ENCODE measurements at places on chromosomes 5 and 9.

GRCh38 chr5:2776337-2777302 lies 25.1 kb upstream of the IRX2 start:
- DNase-seq, result no peak

- DNase-seq, result no peak
Observed at GRCh38 chr9:91786132-91786896, 163.7 kb downstream of the ROR2 start.

DNA sequence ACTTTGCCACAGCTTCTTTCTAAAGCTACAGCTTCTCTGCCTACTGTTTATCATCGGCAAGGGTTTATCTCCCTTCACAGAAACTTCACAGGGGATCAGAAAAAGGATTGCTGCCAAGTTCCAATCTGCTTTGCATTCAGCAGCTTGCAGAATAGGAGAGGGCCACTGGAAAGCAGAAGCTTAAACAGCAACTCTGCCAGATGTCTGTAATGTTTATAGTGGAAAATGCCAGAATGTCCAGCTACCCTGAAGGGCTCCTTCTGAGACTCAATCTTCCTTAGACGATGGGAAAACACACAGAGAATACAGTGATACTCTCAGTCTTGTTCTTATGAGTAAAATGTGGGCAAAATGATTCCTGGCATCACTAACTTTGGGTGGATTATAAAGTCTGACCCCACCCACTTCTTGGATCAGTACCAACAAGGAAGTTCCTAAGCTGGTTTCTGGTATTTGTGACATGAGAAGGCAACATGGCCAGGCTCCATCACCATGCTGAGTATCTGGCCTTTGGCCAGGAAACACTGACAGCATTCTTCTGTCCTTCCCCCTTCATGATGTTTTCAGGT lies 19.0 kb downstream of the STOM start:
- DNase-seq, result no peak

GRCh38 chr5:52760695-52761366 lies 26.9 kb upstream of the ITGA1 start:
- DNase-seq, result no peak

GRCh38 chr5:176820937-176821336 lies 10.6 kb downstream of the UNC5A start:
- DNase-seq, result no peak

- no peak for DNase-seq
Observed at GRCh38 chr5:42854795-42855194, 43.1 kb upstream of the SELENOP start.

- no peak for DNase-seq
Observed at GRCh38 chr5:95600557-95600956, 19.3 kb upstream of the GPR150 start.

DNA sequence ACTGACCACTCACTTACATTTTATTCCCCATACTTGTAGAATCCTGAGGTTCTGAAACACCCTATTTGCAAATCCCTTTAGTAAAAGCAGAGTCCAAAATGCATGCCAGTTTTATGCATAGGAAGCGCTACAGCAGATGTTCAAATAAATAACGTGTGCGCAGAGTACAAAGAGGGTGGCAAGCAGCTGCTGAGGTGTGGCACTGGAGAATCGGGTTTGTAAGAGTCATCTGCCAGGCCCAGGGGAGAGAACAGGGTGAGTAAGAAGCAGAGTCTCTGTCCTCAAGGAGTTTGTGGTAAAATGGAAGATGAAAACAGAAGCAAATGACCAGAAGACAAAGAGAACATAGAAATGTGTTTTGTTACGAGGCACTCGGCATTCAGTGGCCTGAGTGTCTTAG lies 288.8 kb downstream of the GLIS3 start:
- DNase-seq, result no peak

DNA sequence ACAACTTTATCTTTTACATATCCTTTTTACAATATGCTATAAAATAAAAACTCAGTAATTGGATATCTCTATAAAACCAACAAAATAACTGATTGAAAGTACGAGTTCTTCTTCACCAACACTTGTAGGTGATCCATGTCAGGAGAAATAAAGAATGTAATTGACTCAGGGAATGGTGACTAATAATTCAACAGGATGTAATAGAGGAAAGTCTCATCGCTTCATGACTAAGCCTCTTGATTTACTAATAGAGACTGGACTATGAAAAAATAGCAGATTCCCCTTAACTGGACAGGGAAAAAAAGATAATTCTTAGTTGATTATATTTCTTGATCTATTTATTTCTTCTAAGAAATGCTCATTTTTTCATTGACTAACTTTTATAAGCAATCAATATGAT lies 507.7 kb upstream of the PTGER4 start:
- DNase-seq, result no peak

- DNase-seq, result no peak
Observed at GRCh38 chr9:119088002-119088547, 281.2 kb downstream of the BRINP1 start.

- DNase-seq, result no peak
Observed at GRCh38 chr9:2362150-2362549, 259.4 kb upstream of the VLDLR start.

- DNase-seq, result no peak
Observed at GRCh38 chr5:73838901-73839300, 212.9 kb downstream of the ARHGEF28 start.

DNA sequence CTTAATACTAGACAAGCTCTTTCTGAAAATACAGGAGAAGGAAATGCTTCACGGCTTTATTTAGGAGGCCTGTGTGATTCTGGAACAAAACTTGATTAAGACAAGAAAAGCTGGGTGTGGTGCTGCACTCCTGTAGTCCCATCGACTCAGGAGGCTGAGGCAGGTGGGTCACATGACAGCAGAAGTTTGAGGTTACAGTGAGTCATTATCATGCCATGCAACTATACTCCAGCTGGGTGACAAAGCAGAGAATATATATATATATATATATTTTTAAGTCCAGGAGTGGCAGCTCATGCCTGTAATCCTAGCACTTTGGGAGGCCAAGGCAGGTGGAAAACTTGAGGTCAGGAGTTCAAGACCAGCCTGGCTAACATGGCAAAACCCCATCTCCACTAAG lies 33.1 kb upstream of the SPIN1 start:
- no peak for DNase-seq

GRCh38 chr5:132589467-132589866 lies 32.7 kb downstream of the RAD50 start:
- DNase-seq, result no peak

- no peak for DNase-seq
Observed at GRCh38 chr5:112724901-112725300, 12.8 kb upstream of the APC start.

DNA sequence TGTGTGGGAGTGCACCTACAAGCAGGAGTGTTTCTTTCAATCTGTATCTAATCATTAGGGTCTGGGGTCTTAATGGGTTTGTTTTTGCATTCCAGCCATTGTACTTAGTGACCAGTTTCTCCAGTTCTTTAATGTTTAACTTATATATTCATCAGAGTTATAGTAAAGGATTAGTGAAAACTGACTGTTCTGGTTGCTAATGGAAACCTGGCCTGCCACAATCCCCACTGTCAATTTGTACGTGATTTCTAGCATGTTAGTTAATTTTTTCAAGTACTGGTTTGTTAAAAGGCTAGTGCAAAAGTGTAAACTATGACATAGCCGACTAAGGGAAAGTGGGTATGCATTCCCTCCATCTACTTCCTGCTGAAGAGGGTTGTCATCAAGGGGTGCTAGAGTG lies 276.1 kb downstream of the HTR1A start:
- DNase-seq, result no peak

- DNase-seq, result no peak
Observed at GRCh38 chr5:75620184-75620959, 9.1 kb downstream of the ANKDD1B start.

DNA sequence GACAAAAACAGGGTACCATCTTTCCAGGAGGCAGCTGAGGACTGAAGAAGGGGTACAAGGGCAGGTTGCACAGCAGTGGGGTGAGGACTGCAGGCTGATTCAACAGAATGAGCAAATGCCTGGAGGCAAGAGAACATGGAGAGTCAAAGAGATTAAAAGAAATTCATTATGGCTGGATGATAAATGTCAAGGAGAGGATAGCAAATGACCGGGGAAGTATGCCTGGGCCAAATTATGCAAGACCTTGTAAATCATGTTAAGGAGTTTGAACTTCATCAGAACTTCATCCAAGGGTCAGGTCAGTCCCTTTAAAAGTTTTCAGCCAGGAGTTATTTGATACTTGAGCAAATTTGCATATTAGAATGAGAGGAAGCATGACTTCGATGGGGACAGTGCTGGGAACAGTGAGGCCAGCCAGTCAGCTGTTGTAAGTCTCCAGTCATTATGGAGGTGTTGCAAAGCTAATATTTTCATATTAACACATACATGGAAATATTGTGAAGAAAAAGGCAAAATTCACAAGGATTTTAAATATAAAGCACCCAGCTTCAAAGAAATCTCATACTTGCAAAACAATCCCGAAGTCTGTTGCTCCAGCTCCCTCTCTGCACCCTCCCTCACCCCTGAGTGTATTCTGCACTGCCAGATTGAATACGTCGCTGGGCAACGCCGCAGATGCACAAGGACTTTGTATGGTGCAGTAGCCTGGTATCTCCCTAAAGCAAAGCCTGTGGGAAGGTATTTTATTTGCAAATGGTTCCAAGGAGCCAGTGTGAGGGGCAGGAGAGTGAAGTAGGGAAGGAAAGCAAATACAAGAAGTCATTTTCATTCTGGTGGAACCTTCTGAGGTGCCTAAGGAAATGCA lies 509.8 kb upstream of the TLE4 start:
- DNase-seq, result no peak

DNA sequence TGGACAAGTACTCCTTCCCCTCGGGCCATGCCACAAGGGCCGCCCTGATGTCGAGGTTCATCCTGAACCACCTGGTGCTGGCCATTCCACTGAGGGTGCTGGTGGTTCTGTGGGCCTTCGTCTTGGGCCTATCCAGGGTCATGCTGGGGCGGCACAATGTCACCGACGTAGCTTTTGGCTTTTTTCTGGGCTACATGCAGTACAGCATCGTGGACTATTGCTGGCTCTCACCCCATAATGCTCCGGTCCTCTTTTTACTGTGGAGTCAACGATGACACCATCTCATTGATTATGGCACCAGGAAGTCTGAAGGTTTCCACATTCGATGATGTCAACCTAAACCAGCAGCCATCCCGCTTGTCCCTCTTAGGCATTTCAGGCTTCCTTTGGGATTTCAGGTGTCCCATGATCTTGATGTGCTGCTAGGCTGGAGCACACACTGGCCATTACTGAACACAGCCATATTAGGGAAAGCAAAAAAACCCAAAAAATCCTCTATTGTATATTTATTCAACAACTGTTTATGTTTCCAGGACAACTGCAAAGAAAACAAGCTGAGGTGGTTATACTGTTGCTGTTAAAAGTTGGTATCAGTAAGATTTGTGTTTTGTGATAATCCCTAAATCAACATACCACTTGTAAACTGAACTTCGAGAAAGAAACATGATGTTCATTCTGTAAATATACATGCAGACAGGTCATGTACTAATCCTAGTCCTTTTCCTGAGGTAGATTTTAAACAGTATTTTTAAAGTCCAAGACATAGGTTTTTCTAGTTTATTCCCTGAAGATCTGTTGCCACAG lies 1.1 kb downstream of the PLPP6 start:
- no peak for DNase-seq

DNA sequence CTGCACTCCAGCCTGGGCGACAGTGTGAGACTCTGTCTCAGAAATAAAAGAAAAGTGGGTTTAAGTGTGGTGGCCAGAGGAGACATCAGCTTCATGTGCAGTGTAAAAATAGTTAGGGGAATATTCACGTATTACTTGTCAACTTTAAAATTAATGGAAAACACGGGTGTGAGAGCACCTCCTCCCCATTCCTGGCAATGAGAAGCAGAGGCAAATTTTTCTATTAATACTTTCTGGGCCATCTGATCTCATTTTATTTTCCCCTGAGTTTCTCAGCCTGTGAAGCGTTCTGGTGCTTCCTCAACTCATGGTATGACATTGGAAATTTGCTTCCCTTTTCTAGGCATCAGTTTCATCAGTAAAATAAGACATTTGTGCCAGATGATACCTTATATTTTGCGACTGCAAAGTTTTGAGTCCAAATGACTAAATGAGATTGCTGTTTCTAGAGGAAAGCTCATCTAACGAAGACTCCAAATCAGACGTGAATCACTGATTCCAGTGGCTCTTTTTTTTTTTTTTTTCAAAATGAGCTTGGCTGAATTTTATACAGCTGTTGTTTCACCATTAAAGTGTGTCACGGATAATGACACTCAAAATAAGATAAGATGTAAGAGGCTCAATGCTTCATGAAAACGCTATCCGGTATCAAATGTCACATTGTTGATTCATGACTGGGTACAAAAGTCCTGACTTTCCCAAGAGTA lies 104.6 kb downstream of the MSX2 start:
- no peak for DNase-seq

Measured in caudate nucleus (tissue), 63 donors.